SK-MEL-5 (cell line): ENCODE measurements at places on chromosomes 6 and 20. TPM values are rescaled to one million over a fixed set of nuclear protein-coding genes. Genes with fewer than 3 reads are reported as not detected.
A peak's percentile ranks its signal among the peaks of the same experiment; 100 is the strongest.

GRCh38 chr20:58076405-58076804, 152.0 kb downstream of the ANKRD60 start:
- DNase-seq = no peak

Gene MUC22
- total RNA-seq = not detected in 2 replicates

DNA sequence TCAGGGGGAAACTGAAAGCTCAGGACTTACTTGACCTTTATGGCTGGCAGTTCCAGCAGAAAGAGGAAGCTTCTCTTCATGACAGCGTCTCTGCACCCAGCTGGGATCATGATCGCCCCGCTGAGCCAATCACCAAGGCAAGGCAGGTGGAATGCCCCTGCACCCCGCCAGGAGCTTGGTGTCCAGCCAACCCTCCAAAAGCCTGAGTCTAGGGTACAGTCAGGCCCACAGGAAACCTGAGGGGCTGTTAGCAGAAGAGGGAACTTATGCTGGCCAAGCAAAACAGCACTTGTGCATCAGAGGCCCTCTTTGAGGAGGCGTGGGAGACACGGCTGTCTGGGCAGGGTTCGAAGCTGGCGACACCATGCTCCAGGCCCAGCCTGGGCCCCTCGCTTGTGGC, 188.3 kb upstream of the GMDS start:
- no peak for DNase-seq

GRCh38 chr6:13338038-13338437, 9.7 kb upstream of the TBC1D7 start:
- DNase-seq = no peak

DNA sequence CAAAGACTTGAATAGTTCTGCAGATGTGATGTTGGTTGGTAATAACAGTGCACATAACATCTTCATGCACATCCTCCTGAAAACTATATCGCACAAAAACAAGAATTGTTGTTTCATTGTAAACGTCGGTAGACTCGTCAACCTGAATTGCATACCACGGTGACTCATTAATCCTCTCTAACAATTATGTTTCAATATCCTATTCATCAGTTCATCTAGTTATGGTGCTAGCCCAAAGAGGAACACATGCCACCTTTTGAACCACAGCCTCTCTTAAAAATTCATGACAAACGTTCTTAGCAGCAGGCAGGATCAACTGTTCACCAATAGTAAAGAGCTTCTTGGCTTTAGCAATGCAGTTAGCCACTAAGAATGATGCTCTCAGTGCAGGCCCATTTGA, 25.0 kb downstream of the CRYBG1 start:
- DNase-seq = no peak

Gene IMPG1
- not detected in 2 replicates for total RNA-seq

- DNase-seq = no peak
Observed at GRCh38 chr20:48563191-48563870, 264.5 kb downstream of the PREX1 start.

Gene ENPP3
- total RNA-seq = 0.66 and 1.5 TPM in 2 replicates

DNA sequence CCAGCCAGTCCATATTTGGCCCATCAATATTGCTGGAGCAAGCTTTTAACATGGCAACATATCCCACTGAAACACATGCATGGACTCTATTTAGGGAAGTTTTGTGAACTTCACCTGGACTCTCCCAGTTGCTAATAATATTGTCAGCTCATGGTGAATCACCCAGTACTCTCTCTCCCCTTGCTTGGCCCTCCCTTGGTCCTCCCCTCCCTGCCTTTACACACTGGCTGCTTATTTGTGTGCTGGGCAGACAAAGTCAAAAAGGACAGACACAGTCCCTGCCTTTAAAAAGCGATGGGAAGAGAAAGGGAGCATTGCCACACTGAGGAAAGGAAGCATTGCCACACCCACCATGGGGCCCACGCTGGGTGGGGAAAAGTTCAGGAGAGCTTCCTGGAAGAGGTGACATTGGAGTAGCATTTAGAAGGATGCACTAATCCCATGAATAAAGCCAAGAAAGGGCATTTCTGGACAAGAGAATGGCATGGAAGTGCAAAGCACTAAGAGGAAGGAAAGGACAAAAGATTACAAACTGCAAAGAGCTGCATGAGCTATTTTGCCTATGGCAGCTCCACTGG, 143.4 kb upstream of the EXOC2 start:
- no peak for DNase-seq

Gene HLA-B
- total RNA-seq = 179 and 192 TPM in 2 replicates

Gene RFX6
- 0.08 TPM in 1 of 2 replicates, not detected in the other for total RNA-seq

DNA sequence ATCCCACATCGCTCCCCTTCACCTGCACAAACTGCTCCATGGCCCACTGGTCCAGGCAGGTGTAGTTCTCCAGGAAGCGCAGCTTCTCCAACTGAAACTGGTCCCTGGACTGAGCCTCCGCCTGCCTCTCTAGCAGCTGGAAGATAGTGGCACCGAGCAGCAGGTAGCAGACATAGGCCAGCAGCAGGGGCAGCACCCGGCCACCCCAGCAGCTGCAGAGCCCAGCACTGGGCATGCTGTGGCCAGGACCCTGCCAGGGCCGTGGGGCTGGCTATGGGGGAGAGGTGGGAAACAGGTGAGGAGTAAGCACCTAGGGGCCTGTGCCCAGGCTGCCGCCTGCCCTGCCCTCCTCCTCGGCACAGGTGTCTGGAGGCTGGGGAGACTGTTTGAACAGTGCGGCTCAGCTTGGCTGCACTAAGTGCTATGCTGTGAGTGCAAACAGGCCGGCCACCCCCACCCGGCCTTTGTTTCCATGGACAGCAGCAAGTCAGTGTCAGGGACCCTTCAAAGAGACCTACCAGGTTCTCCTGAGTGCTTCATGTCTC, at the start of gene KCNK16:
TSS of gene KCNK16 (minus strand) at position 397 of the 545 bp plus-strand sequence. CDS start at position 235, 162 bp downstream.
- DNase-seq = no peak

GRCh38 chr20:6707321-6707831, 60.1 kb upstream of the BMP2 start:
- no peak for DNase-seq

- no peak for DNase-seq
Observed at GRCh38 chr6:15283986-15284361, 38.1 kb downstream of the JARID2 start.

Gene CDSN
- not detected in 2 replicates for total RNA-seq

- DNase-seq = no peak
Observed at GRCh38 chr6:15877231-15877630, 214.4 kb upstream of the DTNBP1 start.

DNA sequence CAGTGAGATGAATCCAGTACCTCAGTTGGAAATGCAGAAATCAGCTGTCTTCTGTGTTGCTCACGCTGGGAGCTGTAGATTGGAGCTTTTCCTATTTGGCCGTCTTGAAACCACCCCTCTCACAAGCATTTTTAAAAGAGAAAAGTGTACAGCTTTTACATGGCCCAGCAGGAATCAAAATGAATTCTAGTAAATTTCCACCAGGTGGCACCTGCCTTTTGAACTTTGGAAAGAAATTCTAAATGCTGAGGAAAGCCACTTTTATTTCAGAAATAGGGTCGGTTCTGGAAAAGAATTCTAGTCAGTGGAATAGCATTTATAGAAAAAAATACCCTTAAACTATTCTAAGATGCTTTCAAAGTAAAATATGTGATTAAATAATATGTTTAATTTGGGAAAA, 647.8 kb downstream of the CD109 start:
- peak; percentile 8 for DNase-seq

- no peak for DNase-seq
Observed at GRCh38 chr20:32205110-32205842, 2.3 kb downstream of the PLAGL2 start.

DNA sequence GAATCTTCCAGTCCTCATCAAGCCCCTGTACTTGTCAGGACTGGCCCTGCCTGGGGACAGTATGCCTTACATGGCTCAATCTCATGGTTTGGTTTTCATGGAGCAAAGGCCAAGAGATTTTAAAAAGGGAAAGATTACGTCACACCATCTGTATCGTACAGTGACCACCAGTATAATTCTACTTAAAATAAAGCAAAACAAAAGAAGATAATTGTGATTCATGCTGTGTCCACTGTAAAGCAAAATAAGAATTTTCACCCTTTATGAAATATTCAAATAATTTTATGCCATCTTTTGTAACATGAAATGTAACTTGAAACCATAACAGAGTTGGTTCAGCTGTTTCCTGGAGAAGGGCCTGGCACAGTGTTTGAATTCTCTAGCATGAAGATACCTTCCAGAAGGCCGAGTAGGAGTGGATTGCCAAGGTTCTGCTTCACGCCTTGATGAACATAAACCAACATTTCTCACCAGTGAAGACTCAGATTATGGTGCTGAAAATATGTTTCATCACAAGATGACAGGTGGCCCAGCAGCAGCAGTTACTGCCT, 486.5 kb downstream of the RFPL4B start:
- no peak for DNase-seq

- peak; percentile 20 for DNase-seq
Observed at GRCh38 chr6:140062043-140063020, 687.9 kb upstream of the CITED2 start.

DNA sequence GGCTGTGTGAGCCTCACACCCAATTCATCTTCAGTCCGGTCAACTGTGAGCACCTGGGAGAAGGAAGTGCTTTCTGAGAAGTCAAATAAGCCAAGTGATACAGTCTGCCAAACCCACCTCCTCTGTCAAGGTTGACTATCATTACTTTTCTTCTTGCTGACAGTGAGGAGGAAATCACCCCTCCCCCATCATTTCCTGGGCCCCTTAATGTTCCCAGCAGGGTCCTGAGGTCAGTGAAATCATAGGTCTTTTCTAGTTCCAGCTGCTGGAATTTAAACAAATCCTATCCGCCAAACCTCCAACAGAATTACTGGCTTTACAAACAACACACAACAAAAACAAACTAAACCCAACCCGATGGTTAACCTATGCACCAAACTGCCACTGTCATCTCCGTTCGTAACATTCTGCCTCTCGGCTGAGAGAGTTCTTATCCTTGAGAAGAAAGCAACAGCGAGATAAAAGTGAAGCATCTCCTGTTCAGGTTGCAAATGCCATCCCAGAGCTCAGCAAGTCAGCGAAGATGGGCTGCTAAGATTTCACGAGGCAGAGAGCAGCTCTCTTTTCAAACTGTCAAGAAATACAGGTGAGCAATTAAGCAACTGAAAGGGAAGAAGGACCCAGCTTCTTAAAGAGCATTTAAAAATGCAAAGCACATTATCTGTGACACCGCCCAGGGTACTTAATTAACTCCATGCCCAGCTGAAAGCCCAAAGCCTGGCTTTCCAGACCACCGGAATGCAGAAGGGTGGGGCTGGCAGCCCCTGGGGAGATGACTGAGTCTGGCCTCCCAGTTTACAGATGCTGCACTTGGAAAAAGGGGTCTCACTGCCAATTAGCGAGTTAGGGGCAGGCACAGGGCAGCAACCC, 24.7 kb downstream of the GFOD1 start:
- DNase-seq = no peak

Gene AKAP12
- 24.6 and 26.3 TPM in 2 replicates for total RNA-seq

DNA sequence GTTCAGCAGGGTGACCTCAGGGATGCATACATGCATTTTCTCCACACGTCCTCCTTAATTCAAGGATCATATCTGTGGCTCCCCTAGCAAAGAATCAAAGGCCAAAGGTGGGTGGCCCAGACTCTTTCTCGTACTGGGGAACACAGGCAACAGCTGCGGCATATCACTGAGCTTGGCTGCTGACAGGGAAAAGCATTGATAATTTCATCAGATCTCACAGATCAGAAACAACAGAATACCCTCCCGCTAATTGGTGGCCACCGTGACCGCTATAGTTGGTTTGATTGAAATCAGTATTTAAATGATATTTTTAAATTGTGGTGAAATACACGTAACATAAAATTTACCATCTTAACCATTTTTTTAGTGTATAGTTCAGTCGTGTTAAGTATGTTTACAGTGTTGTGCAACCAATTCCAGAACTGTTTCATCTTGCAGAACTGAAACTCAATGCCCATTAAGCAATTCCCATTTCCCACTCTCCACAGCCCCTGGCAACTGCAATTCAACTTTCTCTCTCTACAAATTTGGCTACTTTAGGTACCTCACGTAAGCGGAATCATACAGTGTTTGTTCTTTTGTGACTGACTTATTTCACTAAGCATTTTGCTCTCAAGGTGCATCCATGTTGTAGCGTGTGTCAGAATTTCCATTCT, 74.7 kb upstream of the TMEM170B start:
- no peak for DNase-seq

Gene COL11A2
- 0.42 and 0.98 TPM in 2 replicates for total RNA-seq

Gene GINM1
- total RNA-seq = 28.1 and 29.0 TPM in 2 replicates

DNA sequence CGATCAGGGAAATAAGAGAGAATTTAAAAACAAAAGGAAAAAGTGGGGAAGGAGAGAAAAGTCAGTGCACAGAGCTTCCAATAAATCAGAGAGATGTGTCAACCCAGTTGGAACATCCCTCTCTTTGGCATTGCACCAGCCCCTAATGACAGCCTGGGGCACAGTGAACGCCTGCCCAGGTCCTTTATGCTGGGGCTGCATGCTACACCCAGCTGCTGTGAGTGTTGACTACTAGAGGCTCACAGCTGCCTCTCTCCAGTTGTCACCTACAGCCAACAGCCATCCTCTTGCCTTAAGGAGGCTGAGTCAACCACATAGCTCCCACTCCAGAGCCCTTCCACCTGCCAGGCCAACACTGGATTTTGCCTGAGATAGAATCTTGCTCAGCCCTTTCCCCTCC, 19.0 kb downstream of the OR2H2 start:
- no peak for DNase-seq

DNA sequence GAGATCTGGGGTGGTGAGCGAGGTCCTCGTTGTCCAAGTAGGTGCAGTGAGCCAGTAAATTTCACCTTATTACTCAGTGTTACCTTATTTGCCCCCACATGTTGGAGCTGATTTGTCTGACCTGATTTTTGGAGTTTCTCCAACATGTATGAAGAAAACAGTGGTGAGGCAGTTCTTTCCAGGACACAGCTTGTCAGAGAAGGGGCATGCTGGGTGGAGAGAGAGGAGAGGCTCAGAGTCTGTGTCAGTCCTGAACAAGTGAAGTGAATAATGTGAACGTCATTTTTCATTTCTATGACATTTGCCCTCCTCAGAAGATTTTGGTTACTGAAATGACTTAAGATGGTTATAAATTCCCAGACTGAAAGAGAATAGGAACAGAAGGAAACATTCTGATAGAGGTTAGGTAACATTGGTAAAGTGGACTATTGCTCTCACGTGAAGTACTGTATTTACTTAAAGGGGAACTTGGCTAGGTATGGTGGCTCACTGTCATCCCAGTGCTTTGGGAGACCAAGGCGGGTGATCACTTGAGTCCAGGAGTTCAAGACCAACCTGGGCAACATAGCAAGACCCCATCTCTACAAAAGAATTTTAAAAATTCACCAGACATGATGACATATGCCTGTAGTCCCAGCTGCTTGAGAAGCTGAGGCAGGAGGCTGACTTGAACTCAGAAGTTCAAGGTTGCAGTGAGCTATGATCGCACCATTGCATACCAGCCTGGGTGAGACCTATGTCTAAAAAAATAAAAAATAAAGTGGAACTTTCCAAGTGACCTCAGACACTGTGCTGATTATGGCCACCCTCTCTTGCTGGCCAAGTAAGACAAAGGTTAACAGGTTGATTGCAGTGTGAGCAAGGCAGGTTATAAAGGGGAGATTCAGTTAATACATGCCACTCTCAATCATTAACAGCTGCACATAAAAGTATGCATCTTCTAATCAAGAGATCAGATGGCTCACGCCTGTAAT, 184.3 kb downstream of the EDN1 start:
- no peak for DNase-seq

GRCh38 chr6:153790048-153790447, 249.0 kb upstream of the OPRM1 start:
- DNase-seq = peak; percentile 50
